ENCODE measurements at places on chromosomes 6 and 20. TPM values are rescaled to one million over a fixed set of nuclear protein-coding genes. Genes with fewer than 3 reads are reported as not detected.
A peak's percentile ranks its signal among the peaks of the same experiment; 100 is the strongest.

DNA sequence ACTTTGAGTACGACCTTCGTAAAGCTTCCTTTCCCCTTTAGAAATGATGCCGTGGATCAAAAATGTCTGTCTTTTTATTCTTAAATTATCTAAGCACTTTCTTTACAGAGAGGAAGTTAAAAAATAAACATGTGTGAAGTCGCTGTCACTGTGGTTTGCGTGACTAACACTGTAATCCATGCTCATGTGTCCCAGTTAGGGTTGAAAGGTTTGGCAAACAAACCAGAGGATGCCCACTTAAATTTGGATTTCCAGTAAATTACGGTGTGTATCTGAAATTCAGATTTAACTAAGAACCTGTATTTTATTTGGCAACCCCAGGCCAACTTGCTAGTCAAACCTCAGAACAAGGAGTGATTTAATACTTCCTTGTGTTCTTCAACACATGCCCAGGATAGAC is 21.1 kb downstream of the HLA-DRB1 start:
- no peak for DNase-seq

GRCh38 chr6:75526502-75527127 is 33.0 kb upstream of the FILIP1 start:
- peak; percentile 89 for DNase-seq

DNA sequence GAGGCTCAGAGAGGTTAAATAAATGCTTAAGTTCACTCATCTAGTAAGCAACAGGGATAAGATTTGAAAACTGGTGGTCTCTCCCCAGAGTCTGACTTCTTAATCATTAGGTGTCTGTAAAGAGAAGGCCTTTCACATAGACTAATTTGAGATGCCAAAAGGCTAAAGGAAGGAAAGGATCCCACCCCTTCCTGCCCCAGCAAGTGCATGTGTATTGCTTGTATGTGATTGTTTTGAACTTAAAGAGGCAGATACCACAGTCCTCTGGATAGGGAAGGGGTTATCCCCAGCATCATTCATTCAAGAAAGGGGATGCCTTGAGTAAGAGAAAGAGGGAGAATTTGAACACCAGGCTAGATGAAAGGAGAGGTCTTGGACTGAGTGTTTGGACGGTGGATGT is 192.0 kb downstream of the OGFRL1 start:
- peak; percentile 58 for DNase-seq

- DNase-seq = no peak
Observed at GRCh38 chr20:25038591-25039015, 19.3 kb downstream of the ACSS1 start.

PI16 gene
- total RNA-seq = not detected

CAGE1 gene
- total RNA-seq = under 0.01 TPM

DNA sequence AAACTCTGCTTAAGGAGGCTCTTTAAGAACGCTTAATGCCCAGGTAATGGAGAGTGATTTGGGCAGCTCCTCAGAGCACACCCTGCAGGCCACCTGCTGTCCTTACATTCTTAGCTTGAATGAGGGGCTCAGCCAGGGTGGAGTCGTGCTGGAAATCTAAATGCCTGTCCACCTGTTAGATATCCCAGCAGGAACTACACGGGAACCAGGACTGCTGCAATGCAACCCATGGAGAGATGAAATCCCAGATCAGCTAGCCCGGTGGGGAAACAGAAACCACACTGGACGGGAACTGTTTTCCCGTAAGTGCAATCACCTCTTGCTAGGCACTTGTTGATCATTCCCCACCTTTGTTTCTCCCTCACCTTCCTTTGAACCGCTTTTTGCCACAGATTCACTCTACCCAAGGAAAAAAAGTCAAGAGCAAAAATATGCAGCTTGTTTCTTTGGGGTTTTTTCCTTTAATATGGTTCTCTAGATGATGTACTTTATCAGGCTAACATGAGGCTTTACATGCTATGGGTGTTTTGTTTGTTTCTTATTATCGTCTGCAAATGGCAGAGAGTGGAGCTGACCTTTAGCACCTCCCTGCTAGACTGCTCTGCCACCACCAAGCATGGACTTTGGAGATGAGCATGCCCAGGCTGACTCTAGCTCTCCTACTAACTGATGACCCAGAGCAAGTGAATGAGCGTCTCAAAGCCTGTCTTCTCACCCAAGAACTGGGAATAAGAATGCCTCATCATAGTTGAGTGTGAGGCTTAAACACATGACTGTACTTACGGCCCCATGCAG is 125.9 kb upstream of the TNFAIP3 start:
- DNase-seq = no peak

DNA sequence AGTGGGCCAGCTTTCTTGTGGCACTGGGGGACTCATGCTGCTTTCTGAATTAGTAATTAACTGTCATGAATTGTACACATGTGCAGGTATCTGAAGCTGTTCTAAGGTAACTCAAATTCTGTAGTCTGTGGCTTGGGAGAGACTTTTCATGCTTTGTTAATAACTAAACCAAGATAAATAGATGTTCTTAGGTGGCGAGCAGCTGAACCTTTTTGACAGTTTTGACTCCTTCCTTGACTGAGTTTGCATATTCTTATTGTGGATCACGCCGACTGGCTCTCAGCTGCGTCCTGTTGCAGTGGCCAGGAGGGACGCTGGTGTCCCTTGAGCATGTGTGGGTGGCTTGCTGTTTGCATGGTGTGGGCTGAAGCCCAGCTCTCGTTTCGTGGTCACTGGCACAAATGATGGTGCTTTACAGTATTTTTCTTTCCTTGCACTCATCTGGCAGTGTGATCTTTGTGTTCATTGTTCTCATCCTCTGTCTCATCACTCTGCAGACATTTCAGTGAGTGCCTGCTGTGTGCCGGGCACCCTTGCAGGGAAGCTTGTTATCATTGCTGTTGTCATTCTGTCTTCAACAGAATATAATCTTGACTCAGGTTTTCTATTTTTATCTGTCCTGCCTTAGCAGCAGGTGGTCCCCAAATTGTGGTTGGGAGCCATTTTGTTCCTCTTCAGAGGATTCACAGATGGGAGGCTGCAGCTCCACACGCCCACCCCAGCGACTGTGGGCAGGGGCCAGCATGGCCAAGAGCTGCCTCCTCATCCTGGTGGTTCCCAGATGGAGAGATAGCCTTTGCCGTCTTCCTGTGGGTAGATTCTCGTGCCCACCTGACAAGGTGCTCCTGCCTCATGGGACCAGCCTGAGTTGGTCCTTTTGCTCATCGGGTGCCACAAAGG is 39.6 kb downstream of the DUSP22 start:
- no peak for DNase-seq

DNA sequence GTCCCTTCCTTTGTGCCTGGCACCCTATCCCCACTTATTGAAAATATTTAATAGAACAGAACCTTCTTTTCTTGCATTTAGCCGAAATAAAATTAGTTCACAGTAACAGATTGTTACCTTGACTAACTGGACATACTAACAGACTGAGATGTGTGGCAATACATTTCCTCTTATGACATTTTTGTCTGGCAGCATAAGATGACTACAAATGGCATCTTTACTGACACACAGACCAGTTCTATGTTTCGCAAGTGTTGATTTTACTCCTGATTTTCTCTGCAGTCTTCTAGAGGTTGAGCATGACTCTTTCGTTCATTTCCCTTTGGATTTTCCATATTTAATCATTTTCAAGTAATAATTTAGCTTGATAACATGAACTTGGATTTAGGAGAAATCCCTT is 474.6 kb downstream of the CBLN4 start:
- no peak for DNase-seq

DNA sequence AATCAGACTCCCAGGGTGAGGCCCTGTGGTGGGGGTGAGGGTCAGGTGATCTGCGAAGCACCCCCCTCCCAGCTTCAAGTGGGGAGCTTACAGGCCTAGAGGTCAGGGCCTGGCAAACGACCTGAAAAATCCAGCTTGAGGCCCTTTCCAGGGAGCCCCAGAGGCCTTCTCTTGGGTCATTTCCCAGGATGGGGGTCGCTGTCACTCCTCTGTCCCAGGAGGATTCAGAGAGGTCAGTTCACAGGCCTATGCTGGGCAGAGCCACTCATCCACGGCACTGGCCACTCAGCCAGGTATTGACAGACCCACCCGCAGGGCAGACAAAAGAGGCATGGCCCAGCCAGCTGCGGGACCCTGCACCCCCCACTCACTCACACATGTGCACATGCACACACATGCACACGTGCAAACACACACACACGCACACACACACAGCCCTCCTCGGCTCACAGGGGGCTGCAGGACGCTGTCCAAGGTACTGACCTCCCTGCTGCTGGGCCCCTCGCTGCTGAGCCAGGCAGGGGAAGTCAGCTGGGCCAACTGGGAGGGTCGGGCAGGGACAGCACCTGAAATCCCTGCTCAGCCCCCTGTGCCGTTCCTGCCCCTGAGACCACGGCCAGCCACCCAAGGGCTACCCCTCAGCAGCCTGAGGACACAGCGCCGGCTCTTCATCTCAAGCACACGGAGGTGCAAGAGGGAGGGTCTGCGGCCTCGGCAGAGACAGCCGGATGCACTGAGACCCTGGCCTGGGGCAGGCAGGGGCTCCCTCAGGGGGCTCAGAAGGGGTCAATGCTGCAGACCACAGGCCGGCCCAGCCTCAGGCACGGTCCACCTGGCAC is 113.8 kb downstream of the TAF4 start:
- DNase-seq = peak; percentile 35

DNA sequence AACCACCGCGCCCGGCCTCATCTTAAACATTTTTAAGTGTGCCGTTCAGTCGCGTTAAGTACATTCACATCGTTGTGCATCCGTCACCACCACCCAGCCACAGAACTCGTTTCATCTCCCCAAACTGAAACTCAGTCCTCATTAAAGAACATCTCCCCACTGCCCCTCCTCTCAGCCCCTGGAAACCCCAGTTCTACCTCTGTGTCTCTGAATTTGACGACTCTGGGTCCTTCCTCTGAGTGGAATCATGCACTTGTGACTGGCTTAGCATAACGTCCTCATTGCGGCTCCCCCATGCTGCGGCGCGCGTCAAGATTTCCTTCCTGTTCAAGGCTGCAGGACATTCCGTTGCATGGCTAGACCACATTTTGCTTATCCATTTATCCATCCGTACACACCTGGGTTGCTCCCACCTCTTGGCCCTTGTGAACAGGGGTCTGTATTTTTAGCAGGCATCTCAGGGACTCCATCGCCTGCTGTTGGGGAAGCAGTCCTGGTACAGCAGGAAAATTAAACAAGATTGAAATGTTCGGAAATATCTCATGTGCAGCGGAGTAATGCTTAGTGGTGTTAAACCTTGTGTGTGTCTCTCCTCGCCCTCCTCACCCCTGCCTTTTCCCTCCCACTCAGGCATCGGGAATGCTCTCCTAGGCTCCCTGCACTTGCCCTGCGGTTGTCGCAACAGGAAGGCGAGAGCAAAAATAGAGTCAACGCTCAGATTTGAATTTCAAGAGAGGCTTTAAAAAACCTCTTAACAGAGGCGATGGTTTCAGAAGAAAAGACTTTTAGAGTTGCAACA is 127.9 kb downstream of the PXDC1 start:
- peak; percentile 15 for DNase-seq

DNA sequence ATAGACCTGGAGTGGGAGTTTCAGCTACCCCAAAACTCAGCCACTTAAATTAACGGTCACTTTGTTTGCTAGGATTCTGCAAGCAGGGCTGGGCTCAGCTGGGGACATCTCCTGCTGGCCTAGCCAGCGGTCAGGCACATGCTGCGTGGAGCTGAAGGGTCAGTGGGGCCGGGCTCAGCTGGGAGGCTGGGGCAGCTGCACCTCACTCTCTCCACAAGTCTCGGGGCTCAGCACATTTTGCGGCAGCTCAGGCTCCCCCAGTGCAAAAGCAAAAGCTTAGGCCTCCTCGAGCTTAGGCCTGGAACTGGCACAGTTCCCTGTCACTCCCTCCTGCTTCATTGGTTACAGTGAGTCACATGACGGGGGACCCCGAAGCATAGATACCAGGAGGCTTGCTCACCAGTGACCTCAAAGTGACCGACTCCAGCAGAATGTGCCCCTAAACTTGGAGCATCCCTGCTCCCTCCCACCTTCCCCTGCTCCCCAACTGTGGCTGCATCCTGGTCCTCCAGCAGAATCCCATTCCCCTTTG is 80.6 kb upstream of the CST7 start:
- no peak for DNase-seq

DNA sequence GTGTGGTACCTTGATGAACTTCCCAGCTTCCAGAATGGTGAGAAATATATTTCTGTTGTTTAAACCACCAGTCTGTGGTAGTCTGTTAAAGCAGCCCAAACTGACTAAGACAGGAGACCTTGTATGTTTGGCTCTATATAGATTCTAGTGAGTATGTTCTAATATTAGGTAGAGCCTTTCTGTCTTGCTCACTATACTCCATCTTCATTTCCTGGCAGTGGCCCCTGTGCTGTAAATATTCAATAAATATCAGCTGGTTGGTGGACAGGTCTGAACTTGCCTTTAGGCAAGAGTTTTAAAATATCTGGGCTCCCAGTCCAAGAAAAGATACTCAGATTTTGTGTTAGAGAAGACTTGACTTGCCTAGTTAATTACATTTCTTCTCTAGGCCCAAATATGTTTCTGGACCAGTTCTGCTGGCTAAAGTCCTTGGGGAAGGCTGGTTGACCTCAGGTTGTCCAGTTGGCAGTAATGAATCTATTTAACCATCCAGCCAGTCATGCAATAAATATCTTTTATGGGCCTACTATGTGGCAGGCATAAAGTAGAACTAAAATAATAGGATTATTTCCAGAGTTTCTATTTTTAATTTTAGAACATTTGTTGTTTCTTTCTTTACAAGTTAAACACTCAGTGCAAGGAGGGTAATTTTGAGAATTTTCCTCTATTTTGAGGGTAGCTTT is 22.3 kb downstream of the PPP1R14C start:
- DNase-seq = no peak

GRCh38 chr20:64139199-64140060 is 24.8 kb upstream of the MYT1 start:
- no peak for DNase-seq

DNA sequence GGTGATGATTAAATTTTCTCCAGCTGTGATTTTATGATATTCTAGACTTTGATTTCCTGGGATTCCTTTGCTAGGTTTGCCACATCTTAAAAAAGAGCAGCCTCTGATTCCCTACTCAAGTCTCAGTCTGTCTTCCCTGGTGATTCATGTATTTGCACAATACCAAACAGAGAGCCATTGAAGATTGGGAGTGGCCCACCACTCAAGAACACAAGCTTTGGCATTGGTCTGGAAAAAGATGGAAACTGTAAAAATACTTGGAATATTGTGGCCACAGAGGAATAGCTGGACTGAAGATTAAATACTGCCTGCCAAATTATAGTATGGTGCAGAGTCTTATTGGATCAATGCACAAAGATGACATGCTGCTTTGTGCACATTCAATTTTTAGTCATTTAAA is 32.9 kb downstream of the PTCHD4 start:
- DNase-seq = no peak

DNA sequence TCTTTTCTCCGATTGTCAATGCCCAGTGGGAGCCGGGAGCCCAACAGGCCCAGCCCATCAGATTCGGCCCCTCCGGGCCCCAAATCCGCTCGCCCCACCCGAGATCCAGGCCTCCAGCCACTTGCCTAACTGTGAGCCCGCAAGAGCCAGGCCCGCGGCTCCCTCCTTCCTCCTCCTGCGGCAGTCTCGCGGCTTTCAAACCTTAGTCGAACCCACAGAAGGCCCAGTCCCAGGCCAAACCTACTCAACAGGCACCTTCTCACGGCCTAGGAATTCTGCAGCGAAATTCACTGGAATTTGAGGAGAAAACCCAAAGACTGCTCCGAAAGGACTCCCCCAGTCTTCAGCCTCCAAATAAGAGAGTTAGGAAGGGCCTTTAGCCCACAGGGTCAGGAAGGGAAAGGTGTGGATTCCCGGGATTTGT is 2.8 kb upstream of the TFAP2A start:
- no peak for DNase-seq

Measured in dermis blood vessel endothelial cell (primary cell).